NCI-H226 (cell line): ENCODE measurements at places on chromosomes 11 and 22.
A peak's percentile ranks its signal among the peaks of the same experiment; 100 is the strongest.

DNA sequence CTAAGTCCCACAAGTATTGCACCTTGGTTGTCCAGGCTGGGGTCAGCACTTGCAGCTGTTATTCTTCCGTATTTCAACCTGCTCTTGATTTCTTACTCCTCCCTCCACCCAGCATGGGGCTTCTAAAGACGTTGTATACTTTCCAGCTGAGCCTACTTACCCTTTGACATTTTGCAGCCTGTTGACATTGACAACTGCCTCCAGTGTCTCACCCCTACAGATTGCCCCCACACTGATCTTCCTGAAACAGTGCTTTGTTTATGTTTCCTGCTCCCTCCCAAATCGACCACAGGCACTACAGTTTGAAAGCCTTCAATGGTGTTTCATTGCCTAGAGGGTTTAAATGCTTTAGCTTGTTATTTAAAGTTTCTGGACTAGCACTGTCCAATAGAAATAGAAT, 56.6 kb downstream of the FAM83F start:
- DNase-seq = no peak

DNA sequence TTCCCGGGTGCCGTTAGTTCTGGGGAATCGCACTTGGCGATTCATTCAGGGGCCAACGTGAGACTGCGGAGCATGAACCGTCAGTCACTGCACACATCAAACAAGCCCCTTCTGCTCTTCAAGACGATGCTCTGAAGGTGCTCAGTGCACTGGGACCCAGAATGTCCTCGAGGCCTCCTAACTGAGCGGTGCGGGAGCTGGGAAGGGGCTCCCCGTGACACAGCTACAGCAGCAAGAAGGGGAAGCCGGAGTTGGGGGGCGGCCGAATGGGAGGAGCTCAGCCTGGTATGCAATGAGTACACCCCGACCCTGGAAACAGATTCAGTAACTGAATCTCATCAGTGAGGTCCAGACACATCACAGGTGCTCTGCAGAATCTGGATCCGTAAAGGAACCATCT, 150.8 kb downstream of the SHANK2 start:
- no peak for DNase-seq

DNA sequence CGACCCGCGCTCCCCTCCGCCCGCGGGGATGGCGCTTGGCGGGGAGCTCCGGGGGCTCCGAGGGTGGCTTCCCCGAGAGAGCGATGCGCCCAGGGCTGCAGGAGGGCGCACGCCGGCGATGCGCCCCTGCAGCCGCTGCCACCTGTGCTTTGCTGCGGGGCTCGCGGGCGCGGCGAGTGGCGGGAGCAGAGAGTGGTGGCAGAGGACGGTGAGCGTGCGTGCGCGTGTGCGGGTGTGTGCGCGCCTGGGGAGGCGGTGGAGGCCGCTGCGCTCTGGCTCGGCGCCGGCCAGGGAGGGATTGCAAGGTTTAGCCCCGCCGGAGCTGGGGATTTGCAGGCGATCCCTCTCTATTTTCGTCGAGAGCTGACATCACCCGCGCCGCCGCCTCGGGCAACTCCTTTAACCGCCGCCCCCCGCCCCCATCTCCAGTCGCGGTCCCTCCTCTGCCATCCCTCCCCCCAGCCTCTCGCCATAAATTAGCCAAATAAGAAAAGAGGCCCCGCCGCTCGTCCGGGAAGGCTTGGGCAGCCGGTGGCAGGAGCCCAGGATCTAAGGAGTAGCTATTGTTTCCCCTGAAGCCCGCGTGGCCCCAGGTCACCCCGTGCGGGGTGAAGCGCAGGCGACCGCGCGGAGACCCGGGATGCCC, at the start of gene SLC1A2:
Gene SLC1A2 (minus strand): TSS at position 375 of the 646 bp plus-strand sequence. CDS start 592 bp downstream, outside the sequence.
- DNase-seq = no peak

GRCh38 chr11:59822989-59823566, 12.5 kb upstream of the MRPL16 start:
- peak; percentile 53 for DNase-seq

- no peak for DNase-seq
These were observed 8.3 kb downstream of the CDON start for GRCh38 chr11:126054408-126054807.

- DNase-seq = peak; percentile 46
These were observed at the start of gene MYEOV for GRCh38 chr11:69293819-69294505. MYEOV (plus strand) TSS chr11:69294155; CDS start chr11:69295355, 1,200 bp downstream.

DNA sequence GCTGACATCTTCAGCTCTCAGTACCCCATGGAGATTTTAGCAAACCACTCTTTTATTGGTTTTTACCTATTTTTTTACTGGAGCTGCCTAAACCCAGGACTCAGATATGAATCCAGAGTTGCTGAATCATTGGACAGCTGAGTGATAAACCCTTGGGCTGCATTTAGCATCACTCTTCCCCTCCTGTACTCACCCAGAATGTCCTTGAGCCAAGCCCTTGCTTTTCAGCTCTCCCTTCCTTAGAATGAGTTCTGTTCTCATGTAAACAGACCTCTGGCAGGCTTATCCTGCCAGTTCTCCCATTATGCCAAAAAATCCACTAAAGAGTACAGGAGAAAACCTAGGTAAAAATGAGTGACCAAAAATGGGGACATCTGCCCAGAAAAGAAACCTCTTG, 200.1 kb upstream of the POU2AF2 start:
- no peak for DNase-seq

DNA sequence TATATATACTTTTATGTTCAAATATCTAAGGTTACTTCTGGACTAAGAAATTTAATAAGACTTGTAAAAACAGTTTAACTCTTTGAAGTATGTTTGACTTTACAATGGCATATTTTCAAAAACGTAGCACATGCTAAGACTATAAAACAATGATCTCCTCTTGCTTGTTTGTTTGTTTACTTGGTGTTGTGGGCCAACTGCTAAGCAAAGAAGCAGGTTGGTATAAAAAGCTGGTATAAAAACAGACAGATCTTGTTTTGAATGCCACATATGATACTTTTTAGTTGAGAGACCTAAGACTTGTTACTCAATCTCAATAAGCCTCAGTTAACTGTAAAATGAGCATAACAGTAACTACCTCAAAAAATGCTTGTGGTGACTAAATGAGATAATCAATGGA, 1206.3 kb downstream of the LRRC4C start:
- no peak for DNase-seq

- no peak for DNase-seq
These were observed 1310.3 kb downstream of the BRD1 start for GRCh38 chr22:48517039-48518030.

DNA sequence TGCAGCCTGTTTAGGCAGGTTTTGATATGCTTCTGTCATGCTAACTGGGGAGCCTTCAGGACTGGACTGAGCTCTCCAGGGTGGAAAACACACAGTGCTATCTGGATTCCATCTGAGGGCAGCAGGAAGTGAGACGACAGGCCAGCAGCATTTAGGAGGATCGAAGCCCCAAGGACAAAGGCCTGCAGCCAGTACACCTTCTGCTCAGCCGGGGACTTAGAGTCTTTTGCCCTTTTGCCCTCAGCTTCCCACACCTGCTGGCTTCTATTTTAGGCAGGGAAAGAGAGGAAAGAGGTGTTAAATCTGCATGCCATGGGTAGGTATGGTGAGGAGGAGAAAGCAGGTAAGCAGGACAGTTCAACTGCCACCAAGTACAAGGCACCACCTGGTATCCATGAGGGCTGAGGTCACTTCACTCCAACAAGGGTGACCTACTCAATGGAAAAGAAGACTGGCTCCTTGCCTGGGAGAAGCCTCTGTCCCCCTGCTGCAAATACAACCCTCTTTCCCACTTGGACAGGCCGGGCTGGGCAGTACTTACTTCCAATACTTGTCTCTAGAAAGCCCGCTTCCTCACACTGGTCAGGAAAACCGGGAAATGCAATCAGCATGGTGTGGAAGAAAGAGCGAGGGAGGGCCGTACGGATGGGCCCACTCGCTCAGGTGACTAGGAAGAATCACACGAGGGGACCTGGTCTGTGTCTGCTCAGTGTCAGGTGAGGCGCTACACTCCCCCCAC, 12.3 kb downstream of the LARGE2 start:
- DNase-seq = no peak

DNA sequence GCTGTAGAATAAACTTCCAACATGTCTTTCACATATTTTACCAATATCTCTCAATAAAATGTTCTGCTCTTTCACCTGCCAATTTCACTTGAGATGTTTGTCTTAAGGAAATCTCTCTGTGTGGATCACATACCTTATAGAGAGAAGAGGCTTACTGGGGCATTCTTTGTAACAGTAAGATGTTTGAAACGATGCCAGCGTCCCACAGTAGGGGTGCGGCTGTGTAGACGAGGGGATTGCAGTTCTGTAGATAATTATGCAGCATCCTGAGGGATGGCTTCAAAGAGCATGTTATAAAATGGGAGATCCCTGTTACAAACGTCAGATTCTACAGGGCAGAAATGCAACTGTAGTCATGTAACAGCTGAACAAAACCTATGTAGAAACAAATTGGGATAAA, 200.0 kb downstream of the TBC1D22A start:
- DNase-seq = no peak

DNA sequence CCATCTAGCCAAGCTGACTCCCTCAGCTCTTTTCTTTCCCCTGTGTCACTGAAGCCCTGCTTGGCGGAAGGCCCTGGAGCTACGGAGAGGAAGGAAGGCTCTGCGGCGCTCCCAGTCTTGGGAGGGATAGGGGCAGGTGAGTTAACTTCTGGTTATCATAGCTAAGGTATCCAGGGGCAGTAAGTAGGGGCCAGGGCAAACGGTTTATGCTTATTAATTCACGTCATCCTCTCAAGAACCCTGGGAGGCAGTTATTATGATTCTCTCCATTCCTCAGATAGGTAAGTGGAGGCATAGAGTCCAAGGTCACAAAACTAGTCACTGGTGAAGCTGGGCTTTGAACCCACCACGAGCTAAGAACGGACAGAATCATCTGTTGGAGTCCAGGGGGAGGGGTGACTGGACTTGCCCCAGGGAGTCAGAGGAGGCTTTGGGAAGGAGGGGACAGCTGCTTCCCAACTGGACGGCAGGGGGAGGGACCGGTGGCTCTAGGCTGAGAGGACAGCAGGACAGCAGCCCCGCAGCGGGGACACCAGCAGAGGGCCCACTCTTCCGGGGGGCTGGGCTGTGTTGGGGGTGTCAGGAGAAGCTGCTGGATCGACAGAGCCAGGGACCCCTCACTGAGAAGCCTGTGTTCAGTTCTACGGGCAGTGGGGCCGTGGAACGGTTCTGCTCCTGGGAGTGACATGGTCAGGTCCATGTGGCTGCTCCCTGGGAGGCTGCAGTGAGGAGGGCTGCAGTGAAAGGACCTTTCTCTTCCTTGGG, 3.5 kb downstream of the BAIAP2L2 start:
- no peak for DNase-seq

- DNase-seq = no peak
These were observed 125.6 kb upstream of the LMO1 start for GRCh38 chr11:8389029-8389996.

DNA sequence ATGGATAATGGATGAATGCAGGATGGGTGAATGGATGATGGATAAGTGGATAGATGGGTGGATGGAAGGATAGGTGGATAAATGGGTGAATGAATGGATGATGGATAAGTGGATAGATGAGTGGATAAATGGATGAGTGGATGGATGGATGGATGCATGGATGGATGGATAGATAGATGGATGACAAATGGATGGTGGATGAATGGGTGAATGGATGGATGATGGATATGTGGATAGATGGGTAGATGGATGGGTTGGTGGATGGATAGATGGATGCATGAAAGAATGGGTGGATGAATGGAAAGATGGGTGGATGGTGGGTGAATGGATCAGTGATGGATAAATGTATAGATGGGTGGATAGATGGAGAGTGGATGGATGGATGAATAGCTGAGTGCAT, 564.8 kb downstream of the MIAT start:
- DNase-seq = no peak

DNA sequence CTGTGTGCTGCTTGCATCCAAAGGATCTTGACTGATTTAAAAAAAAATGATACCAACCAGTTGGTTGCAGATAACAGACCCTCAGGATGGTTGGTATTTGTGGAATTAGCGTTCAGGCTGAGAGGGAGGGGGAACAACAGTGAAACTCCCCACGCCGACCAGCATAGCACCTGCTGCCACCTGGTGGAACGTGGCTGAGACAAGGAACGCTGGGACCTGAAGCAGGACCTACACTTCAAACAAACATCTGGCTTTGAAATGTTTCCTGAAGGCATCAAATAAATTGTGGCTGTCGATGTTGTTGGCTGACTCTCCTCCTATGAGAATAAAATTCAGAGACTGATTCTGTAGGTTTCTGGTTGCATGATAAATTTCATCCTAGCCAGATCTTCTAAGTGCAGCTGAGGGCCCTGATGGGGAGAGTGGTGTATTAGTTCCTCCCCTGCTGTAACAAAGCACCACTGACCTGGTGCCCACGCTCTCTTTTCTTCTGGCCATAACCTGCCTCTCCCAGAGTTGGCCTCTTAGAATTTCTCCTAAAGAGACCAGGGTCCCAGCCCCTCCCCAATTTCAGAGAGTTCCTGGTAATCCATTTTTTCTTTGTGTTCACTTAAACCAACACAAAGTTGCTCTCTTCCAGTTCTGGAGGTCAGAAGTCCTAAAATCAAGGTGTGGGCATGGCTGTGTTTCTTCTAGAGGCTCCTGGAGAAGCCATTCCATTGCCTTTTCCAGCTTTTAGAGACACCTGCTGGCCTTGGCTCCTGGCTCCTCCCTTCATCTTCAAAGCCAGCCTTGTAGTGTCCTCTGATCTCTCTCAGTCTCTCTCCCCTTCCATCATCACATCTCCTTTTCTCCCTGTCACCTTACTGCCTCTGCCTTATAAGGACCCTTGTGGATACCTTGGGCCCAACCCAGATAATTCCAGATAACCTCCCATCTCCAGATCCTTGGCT, 17.3 kb downstream of the APOL2 start:
- no peak for DNase-seq

DNA sequence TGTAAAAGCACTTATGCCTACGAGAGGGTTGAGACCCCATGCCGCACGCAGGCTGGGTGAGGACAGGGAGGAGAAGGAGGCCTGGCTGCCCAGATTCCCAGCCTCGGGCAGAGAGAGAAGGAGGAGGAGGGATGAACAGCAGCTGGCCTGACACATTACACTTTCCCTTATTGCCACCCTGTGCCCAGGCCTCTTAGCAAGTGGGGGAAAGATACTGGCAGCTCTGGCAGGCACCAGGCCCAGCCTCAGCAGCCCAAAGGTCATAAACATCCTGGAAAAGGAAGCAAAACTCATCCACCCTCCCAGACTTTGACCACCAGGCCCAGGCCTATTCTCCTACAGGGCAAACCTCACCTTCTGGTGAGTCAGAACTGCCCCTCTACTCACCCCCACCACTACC, 4.7 kb downstream of the PLAAT3 start:
- DNase-seq = no peak

GRCh38 chr11:64690235-64690634, 32.8 kb downstream of the NRXN2 start:
- no peak for DNase-seq

GRCh38 chr11:60459345-60459744, 3.7 kb downstream of the MS4A1 start:
- DNase-seq = no peak

GRCh38 chr11:69983897-69984438, 94.1 kb upstream of the ANO1 start:
- DNase-seq = no peak

DNA sequence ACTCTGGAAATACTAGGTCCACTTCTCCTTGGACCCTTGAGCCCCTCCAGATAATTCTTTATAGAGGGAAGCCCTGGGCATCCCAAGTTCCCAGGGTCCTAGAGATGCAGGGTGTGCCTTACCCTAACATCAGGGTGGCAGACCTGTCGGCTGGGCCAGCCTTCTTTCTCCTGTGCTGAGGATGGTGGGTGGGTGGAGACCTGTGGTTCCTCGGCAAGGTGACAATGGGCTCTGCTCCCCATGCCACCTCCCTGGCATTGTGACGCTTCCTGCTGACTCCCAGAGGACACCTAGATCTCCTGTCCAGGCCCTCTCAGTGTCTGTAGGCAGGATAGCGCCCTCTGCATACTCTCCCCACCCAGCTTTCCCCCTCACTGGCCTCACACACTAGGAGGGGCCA, 3.8 kb upstream of the DERL3 start:
- no peak for DNase-seq
